Activated naive CD4-positive, alpha-beta T cell treated with Interleukin-2 at 50 U/mL for 16 hours (primary cell): ENCODE measurements at places on chromosomes 3 and 15.

DNA sequence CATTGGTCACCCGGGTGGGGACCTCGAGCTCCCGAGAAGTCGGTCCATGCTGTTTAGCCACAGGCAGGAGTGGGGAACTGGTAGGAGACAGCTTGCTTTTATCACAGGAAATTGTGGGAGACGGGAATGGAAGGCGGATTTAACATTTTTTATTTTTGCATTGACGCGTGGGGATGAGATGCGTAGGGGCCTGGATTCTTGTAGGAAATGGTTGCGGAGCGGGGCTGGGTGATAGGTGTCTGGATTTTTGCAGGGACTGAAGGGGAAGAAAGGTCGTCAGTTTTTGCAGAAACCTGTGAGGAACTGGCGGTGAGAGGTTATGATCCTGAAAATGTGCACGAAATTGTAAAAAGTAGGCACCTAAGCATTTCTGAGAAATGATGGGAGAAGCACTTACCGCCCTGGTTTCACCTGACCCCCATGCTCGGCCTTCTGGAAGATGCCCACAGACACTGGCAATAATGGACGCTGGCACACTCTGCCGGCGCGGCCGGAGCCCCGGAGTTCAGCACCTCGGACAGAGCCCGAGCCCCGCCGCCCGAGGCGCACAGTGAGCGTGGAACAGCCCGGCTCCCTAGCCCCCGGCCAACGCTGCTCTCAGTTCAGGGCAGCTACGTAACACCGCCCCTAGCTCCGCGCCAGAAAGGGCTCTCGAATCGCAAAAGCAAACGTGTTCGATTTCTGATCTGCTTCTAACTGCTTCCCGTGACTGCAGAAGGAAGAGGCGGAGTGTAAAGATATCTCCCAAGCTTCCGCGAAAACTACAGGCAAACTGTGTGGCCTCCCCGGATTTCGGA is 928 bp downstream of the ANKRD34C start:
- DNase-seq: peak; percentile 26

- no peak for DNase-seq
These were observed 129.1 kb downstream of the MECOM start for GRCh38 chr3:169534439-169534838.

GRCh38 chr3:46095307-46095706 is 68.0 kb upstream of the XCR1 start:
- no peak for DNase-seq

DNA sequence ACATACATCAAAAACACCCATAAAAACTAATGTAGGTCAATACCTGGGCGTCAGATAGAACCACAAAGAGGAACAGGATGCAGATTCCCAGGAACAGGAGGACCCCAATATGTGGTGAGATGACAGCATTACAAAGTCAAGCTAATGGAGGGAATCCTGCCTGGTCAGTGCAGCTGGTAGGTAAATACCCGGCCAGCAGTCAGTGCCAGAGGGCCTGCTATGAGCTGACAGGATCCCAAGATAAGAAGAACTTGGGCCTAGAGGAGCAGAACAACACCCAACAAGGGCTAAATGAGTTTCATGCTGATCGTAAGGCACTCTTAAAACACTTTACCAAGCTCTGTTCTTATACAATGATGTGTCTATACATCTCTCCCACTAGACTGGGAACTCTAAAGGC is 61.2 kb upstream of the KCNMB2 start:
- DNase-seq: no peak

DNA sequence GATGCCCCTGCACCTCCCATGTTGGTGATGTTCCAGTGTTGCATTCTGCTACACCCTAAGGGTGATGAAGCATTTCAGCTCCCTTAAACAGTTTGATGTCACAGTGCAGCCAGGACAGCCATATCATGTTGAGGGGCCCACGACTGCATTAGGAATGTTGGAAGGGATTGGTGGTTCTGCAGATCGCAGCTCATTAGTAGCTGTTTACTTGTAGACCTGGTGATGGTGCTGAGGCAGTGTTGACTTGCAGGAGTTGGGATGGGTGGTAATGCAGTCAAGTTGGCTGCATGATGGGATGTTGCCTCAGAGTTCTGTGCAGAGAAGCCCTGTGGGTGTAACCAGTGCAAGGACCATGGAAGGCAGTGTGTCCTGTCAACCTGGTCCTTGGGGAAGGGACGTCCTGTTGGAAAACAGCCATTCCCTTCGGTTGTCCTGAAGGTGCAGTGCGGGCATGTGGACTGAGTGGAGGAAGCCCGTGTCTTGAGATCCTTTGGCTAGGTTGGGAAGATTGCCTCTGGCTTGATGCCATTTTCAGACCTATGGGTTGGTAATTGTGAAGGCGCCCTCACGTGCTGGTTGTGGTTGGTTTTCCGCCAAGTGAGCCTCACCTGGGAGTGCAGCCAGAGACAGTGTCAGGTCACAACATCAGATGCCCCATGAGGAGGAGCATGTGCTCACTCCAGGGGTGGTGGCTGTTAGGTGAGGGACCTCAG is 100.7 kb downstream of the SNRPN start:
- DNase-seq: no peak

GRCh38 chr3:39413691-39414420 is 7.3 kb downstream of the RPSA start:
- no peak for DNase-seq
